ENCODE measurements at places on chromosomes 6 and 20.

GRCh38 chr20:56412949-56413348 is 889 bp downstream of the CASS4 start:
- DNase-seq, result no peak

- DNase-seq, result no peak
Observed at GRCh38 chr6:24194978-24195700, 69.1 kb downstream of the NRSN1 start.

DNA sequence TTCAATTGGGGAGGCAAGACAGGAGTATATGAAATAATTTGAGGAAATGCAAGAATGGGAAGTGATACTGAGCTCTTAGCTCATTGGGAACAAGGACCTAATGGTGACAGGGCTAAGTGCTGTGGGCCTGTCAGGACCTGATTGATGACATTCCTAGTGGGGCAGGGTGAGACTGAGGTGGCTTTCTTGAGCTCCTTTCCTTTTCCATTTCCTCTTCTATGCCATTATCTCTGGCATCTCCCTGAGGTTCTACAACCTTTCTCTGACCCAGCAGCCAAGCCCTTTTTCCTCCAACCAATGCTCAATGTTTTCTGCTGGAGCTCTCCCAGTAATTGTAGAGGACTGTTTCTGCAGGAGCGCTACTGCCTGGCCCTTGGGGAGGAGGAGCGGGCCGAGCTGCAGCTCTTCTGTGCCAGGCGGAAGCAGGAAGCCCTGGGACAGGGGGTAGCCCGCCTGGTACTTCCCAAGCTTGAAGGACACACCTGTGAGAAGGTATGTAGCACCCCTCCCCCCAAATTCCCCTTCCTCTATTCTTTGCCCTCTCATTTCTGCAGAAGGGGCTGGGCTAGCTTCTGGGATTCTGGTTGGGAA is 2.8 kb upstream of the TOMM6 start:
- DNase-seq, result no peak

DNA sequence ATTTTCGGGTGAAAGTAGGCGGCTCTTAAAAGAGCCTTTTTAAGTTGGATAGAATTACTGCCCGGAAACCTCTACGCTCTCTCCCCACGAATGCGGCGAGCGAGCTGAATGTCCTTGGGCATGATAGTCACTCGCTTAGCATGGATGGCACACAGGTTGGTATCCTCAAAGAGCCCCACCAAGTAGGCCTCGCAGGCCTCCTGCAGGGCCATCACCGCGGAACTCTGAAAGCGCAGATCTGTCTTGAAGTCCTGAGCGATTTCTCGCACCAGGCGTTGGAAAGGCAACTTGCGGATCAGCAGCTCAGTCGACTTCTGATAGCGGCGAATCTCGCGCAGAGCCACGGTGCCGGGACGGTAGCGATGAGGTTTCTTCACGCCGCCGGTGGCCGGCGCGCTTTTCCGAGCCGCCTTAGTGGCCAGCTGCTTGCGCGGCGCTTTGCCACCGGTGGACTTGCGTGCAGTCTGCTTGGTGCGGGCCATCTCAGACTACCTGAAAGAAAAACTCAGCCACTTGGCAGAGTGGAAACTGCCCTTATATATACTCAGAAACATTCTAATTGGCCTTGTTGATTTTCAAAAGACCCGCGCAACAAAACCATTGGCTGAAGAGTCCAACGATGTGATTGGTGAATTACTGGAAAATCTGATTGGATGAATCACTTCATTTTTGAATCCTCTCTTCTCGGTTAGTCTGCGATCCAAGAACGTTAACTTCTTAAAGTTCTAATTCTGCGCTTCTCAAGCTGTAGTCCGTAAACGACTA is 93.9 kb upstream of the BTN3A2 start:
- peak; percentile 90 for DNase-seq

DNA sequence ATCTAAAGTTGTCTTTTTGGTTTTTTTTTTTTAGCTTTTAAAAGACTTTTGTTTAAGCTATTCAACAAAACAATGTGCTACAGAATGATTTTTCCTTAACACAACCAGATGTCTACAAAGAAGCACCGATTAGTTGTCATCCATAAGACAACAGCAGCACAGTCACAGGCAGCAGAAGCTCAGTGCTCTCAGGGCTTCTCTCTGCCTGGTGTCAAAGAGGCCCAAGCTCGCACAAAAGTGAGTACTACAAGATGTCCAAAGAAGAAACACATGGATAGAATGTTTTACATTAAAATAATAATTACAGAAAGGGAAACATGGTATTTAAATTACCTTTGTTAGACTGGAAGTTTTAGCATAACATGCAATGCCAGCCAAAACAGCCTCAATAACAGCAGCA is 81.6 kb downstream of the DNAAF9 start:
- DNase-seq, result no peak

GRCh38 chr6:88556663-88557062 is 390.5 kb upstream of the CNR1 start:
- DNase-seq, result no peak

- DNase-seq, result peak; percentile 68
Observed at GRCh38 chr6:27772261-27773001, 139.8 kb downstream of the OR2B2 start.

- no peak for DNase-seq
Observed at GRCh38 chr6:107409942-107410341, 49.4 kb downstream of the PDSS2 start.

DNA sequence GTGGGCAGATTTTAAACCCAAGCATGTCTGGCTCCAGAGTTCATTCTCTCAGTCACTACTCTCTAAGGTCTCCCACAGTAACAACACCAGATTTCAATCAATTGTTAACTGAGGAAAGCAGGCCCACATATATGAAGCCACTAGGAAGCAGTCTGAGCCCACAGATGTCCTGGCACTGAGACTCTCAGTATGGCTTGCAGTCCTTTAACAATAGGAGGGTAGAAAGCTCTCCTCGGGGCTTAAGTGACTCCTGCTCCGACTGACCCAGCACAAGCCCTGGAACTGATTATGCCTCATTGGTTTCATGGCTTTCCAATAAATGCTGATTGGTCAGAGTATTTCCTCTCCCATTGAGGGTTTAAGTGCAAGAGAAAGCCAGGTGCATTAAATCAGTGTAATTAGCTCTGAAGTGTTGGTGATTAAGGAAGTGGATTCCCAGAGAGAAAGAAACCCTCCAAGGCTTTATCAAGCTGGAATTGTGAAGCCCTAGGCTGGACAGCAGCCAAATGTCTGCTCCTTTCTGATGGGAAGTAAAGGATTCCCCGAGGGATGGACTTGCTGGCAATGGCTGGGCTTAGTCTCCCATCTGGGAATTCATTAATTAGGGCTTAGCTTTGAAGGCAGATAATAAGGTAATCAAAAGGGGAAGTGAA is 76.6 kb upstream of the PROKR2 start:
- DNase-seq, result peak; percentile 94

DNA sequence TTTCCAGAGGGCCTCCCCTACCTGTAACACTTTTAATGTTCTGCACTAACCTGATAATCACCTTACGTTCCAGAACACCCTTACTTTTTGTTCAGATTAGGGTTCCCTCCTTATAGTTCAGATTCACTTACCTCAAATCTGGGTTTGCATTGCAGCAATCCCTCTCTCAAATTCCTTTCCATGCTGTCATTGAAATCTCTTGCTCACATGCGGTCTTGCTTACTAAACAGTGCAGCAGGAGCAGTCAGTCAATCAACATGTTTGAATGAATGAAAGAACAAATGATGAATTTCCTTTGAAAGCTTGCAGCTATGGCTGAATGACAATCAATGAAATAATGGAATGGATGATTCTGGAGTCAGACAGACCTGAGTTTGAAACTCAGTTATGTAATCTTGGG is 200.1 kb downstream of the HIVEP2 start:
- no peak for DNase-seq

DNA sequence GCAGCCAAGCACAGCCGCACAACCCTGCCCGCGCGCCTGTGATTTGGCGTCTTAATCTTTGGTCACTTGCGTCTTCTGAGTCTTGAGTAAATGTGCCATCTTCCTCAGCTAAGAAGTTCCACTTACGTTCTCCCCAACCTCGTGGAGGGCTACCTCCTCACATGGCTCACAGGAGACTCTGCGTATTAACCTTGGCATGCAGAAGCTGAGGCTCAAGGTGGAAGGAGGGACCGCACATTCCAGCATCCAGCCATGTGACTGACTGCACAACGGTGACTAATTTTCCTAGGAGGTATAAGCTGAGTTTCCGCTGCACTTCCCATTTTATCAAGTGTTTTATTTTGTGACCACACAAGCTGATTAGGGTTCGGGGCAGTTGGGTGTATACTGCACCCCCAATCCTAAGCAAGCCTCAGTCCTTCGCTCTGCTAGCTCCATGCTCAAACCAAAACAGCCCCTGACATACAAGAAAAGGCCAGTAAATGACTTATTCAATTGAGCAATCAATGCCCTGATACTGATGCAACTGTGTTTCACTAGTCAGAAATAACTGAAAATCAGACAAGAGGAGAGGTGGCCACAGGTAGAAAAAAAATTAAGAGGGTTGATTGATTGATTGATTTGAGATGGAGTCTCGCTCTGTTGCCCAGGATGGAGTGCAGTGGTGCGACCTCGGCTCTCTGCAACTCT is 7.0 kb downstream of the BEND3 start:
- no peak for DNase-seq

GRCh38 chr20:24704899-24705298 is 235.5 kb downstream of the SYNDIG1 start:
- no peak for DNase-seq

- DNase-seq, result no peak
Observed at GRCh38 chr20:5512694-5513093, 195.9 kb upstream of the PROKR2 start.

DNA sequence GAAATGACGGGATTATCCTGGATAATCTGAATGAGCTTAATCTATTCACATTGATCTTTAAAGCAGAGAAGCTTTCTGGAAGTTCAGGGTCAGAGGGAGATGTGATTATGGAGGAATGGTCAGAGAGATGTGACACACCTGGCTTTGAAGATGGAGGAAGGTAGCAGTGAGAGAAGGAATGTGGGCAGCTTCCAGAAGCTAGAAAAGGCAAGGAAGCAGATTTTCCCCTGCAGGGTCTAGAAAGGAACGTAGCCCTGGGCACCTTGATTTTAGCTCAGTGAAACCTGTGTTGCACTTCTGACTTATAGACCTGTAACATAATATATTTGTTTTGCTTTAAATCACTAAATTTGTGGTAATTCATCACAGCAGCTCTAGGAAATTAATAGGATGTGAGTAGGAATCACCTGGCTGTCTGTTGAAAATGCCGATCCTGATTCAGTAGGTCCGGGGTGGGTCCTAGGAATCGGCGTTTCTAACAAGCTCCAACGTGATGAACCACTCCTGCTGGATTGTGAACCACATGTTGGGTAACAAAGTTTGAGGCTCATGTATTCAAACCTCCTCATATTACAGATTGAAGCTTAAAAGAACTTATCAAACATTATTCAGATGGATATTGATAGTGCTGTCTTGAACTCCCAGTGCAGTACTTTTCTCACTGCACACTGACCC is 157.0 kb downstream of the GJA1 start:
- DNase-seq, result no peak

DNA sequence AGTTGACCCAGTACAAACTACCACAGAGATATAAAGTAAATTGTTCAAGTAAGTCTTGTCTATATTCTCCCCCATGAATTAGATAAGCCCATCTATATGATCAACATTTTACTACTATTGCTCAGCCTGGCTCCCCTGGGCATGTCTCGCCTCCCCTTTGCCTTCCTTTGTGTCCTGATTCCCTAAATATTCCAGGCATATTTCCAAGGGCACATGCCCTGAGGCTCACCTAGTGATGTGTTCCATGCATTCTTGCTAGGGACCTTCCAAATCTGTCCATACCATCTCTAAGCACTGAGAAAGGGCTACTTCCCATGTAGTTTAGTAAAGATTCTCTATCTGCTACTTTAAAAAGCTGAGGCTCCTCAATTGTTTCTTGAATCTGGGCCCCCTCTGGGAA is 309.5 kb upstream of the PRND start:
- no peak for DNase-seq

- DNase-seq, result no peak
Observed at GRCh38 chr20:58895448-58896180, 43.1 kb downstream of the GNAS start.

GRCh38 chr6:8082954-8083858 is 19.0 kb upstream of the BLOC1S5 start:
- no peak for DNase-seq

DNA sequence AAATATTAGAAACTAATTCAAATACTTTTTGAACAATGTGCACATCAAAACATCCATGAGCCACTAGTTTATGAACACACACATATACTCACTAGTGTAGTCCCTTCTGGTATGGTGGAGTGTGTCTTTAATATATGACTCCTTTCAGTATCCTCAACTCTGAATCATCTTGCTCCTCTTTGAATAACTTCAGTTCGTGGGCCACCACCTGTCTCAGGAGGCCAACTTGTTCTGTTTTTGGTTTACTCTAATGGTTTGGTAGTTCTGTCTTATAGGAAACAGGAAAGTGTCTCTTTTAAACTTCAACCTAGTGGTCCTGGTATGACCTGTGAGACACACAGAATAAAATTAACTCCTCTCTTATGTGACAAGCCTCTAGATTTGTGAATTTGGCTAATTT is 55.6 kb downstream of the ZNF292 start:
- DNase-seq, result no peak

- no peak for DNase-seq
Observed at GRCh38 chr6:39476670-39477069, 154.2 kb upstream of the KCNK16 start.

DNA sequence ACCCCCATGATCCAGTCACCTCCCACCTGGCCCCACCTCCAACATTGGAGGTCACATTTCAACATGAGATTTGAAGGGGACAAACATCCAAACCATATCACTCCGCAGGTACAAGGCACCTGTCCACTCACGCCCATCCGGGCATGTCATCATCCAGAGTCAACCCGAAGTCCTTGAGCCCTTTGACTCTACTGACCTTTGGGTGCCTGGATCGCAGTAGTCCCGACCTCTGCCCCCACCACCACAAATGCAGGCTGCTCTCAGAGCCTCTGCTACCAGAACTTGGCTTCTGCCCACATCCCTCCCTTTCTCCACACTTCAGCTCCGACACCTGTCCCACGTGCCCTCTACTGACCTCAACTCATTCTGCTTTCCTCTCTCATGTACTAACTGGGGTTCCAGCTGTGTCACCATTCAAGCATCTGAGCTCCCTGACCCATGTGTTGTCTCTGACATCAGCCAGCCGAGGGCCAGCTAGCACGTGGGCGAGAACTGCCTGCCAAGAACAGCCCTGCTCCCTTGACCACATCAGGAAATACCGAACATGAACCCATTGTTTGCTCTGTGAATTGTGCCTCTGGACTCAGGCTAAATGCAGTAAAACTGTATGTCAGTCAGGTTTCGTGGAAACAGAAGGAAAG is 498.3 kb upstream of the SULF2 start:
- peak; percentile 92 for DNase-seq

DNA sequence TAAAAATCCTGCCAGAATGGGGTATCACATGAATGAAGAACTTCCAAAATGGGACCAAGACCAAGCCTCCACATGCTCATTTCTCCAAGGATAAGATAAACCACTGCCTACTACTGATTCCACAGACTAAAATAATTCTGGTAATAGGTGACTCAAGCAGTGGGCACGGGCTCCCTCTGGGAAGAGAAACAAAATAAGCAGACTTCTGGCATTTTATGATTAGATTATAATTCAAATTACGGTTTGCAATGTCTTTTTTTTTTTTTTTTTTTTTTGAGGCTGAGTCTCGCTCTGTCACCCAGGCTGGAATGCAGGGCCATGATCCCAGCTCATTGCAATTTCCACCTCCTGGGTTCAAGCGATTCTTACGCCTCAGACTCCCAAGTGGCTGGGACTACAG is 16.0 kb downstream of the UQCC1 start:
- no peak for DNase-seq

- DNase-seq, result no peak
Observed at GRCh38 chr6:30998785-30999184, 11.5 kb upstream of the MUC22 start.

- DNase-seq, result no peak
Observed at GRCh38 chr6:46776070-46776712, 17.0 kb upstream of the MEP1A start.

- DNase-seq, result no peak
Observed at GRCh38 chr6:36968266-36968977, 13.9 kb downstream of the PI16 start.

Measured in DMS153 (cell line).